MCF 10A (cell line): ENCODE measurements at places on chromosomes 3 and 15. TPM values are rescaled to one million over a fixed set of nuclear protein-coding genes. Genes with fewer than 3 reads are reported as not detected.
A peak's percentile ranks its signal among the peaks of the same experiment; 100 is the strongest.

DNA sequence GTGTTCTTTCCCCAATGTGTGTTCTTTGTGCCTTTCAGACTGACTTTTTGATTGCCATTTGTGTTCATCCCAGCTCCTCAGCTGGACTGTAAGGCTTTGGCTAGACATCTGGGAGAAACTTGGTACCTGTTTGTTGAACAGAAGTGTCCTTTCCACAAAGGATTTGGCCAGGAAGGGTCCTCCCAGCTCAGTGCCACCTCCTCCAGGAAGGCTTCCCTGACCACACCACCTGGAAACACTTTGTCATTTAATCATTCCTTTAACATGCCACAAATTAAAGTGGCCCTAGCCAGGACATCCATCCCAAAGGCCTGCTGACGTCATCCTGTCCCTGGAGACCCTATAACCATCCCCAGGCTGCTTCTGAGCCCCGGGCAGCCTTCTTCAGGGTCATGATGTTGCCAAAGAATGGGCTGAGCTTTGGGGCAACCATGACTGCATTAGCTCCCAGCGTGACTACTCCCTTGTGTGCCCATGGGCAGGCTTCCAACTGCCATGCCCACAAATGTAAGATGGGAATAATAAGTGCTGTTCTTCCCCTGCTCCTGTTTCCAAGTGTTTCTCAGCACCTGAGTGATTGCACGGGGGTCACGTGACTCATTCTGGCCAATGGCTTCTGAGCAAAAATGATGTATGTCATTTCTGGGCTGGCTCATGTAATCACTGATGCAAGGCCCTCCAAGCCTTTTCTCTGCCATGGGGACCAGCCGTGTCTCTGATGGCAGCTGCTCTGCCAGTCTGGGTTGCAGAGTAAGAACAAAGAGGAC, 112.5 kb upstream of the SMAD3 start:
- no peak for DNase-seq

GRCh38 chr3:183392186-183393034, 36.0 kb downstream of the MCF2L2 start:
- DNase-seq, result no peak

GRCh38 chr15:60858511-60859070, 370.5 kb downstream of the RORA start:
- no peak for DNase-seq

- peak; percentile 89 for DNase-seq
Observed at GRCh38 chr3:71495708-71496472, 87.6 kb downstream of the FOXP1 start.

GRCh38 chr15:84814916-84815315, 2.2 kb upstream of the ALPK3 start:
- no peak for DNase-seq

- DNase-seq, result no peak
Observed at GRCh38 chr3:25173606-25174005, 254.5 kb upstream of the RARB start.

DNA sequence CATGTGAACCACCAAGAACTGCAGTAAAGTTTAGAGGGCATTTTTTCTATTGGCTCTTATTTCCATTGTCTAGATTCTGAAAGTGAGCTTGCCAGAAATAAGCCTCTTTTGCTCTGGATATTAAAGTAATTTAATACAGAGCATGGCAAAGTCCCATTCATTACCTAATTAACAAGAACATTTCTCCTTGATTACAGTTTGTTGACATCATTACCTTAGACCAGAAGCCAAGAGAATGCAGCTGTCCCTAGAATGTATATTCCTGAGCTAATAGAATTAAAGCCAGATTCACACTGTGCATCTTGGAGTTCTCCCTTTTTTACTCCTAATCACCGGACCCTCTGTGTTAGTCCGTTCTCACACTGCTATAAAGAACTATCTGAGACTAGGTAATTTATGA, 46.4 kb upstream of the TM4SF4 start:
- DNase-seq, result no peak

GRCh38 chr3:196660381-196661166, 21.1 kb downstream of the NRROS start:
- no peak for DNase-seq

DNA sequence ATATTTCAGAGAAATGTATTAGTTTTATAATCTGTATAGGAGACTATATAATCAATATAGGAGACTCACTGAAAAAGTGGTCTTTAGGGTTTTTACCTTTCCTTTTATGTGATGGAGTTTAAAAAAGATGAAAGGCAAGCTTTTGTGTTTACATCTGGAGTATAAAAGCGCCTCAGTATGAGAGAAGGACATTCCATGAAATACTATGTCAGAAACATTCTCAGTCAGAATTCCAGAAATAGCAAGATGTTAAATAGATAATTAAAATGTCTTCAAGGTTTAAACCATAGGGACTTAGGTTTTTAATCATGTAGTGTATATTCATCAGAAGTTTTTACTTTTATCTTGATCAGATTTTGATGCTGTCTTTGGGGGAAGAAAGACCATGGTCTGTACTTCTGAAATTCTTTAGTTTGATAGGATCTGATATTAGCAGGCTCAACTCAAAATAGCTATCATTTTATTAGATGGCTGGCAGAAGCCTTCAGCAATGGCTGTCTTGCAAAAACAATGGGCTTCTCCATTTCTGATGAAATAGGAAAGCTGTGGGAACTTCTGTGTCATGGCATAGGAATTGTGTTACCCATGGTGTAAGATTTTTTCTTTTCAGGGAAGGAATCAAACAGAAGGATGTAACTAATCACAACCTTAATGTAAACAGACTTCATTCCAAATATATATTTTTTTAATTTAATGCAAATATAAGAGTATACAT, 209.6 kb upstream of the PLSCR5 start:
- no peak for DNase-seq

Gene CTXN2
- total RNA-seq, result not detected in 2 replicates

Gene TMEM266
- total RNA-seq, result not detected in 2 replicates

Gene CPN2
- not detected in 2 replicates for total RNA-seq

Gene SCAANT1
- total RNA-seq, result not detected in 2 replicates

Gene NAALADL2
- total RNA-seq, result 3.6 and 4.2 TPM in 2 replicates

Gene SLC38A3
- total RNA-seq, result not detected in 2 replicates
